ENCODE measurements at places on chromosomes 2 and 18.

GRCh38 chr18:3458952-3459853 is 9.2 kb downstream of the TGIF1 start:
- DNase-seq, result no peak

DNA sequence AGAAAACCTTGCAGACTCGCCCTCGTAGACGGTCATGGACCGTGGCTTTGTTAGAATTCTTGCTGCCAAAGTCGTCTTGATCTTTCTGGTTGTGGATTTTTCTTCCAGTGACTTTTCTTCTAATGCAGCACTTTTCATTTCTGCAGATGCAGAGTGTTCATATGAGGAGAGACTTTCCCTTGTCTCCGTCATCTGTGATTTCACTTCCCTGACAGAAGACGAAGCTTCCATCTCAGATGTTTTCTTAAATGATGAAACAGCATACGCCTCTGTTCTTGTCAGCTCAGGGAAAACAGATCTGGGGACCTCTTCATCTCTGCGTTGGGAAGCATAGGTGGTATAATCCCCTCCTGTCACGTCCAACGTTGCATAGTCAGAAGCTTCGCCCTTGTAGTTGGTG is 50.9 kb downstream of the PLEKHA3 start:
- no peak for DNase-seq

DNA sequence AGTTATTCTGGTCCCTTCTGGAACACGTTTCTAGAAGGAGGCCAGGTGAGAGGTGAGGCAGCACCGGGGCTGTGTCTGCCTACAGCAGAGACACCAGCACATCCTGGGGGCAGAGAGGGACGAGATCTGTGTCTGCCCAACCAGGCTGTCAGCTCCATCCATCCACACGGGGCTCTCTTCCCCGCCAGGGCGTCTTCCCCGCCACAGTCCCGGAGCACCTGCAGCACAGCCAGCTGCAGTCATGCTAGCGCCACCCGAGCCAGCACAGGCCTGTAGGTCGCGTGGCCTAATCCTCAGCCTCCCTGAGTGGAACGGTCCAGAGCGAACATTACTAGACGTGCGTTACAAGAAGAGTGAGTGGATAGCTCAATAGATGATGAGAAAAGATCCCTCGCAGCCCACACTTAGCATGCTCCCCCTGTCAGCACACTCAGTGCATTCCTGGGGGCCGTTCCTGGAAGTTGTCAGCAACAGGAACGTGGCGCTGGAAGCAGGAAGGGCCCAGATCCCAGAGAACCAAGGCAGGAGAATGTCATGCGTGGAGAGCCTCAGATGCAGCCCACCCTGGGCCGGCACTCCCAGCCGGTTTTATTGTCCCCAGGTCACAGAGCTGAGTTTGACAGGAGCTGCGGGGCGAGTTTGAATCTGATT is 179.0 kb downstream of the TWIST2 start:
- no peak for DNase-seq

- DNase-seq, result no peak
Measured at GRCh38 chr2:120661551-120661950, 74.1 kb upstream of the GLI2 start.

GRCh38 chr2:75055820-75056675 is 97.6 kb downstream of the POLE4 start:
- DNase-seq, result no peak

DNA sequence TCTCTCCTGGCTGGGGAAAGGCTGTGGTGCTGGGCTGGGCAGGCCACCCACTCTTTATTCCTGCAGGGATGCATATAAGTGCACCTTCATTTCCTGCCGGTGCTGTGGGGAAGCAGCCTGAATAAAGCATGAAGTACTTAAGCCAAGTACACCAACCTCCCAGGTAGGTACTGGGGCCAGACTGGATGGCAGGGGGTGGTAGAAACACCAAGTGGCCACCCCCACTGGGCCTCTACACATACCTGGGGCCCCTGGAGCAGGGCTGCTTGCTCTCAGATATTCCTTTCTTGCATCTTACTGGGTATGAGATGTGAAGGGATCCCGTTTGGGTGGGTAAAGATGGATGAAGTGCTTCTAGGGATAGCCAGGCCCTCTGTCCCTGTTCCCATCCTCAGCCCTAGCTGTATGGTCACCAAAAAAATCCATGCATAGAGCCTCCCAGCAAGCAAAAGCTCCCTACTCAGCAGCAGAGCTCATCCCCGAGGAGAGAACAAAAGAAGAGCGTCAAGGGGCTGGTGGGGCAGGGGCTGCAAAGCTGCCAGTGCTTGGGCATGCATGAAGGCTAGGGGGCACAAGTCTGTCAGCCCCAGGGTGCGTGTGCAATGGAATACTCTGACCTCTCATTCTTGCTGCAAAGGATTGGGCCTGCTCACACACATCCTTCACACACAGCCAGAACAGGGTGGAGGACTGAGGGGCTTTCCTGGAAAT is 22.0 kb downstream of the CCT7 start:
- no peak for DNase-seq

DNA sequence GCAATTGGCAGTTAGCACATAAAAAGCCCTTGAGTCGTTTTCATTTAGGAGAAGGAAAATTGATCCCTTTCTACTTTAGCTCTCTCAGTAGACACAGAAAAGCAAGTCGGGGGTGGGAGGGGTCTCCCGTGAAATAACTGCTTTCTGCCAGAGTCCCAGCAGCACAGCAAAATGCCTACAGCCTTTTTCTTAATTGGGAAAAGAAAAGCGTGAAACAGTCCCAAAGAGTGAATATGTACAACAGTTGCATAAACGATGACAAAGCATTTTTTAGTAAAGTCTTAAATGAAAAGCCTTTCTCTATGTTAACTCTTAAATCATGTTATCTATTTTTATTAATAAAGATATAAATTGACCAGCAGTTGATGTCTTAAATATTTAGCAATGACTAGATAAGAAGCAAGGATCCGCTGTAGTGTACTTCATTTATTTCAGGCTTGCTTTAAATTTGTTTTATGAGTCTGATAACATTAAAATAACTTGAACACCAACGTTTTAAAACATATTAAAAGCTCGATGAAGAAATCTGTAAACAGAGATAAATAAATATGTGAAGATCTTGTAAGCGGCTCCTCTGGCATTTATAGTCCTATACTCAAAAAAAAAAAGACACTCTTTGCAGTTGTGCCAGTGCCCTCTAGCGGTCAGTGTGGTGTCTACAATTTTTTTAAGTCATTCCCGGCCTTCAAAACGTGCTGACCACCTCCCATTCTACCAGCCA is 42.3 kb upstream of the ATIC start:
- DNase-seq, result peak; percentile 26

- no peak for DNase-seq
Measured at GRCh38 chr2:21401022-21401698, 277.4 kb downstream of the TDRD15 start.

DNA sequence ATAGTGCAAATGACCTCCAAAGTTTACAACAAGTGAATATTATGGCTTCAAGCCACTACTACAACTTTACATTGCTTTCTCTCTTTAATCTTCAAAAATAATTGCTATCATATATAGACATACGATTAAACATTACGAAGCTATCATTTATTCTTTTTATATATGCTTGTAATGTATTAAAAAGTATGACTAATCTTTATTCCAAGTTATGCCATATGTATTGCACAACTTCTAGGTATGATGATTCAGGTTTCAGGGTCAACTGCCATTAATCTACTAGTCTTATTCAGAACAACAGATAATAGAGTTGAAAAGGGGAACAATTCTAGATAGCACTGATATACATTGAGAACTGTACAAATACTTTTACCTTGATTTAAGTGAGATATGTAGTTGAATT is 506.2 kb upstream of the TMEFF2 start:
- no peak for DNase-seq

- DNase-seq, result no peak
Measured at GRCh38 chr18:54528942-54529376, 62.1 kb upstream of the DYNAP start.

- no peak for DNase-seq
Measured at GRCh38 chr18:48037481-48038271, 107.2 kb upstream of the SMAD2 start.

GRCh38 chr18:56481751-56482150 is 156.6 kb downstream of the TXNL1 start:
- no peak for DNase-seq

GRCh38 chr2:38076710-38077430 is 919 bp upstream of the CYP1B1 start:
- peak; percentile 80 for DNase-seq

DNA sequence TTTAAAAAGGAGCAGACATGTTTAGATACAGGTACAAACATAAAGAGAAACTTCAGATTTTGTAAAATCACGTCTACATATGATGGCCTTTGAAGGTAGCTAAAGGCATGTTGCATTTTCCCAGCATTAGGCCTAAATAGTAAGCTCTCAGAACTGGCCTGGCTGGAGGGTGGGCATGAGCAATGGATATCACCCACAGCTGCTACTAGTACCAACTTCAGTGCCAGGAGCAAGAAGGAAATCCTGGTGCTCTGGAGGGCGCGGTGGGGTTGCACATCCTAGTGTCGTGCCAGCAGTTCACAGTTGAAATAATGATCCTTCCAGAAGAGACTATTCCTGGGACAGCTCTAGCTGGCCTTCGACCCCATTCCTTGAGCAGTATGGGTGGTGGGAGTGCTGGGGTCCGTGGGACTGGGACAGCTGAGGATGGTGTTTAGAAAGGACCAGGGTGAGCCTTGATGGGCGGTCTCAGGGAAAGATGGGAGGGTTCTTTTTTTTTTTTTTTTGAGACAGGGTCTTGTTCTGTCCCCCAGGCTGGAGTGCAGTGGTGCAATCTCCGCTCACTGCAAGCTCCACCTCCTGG is 4.9 kb downstream of the DES start:
- DNase-seq, result no peak

- DNase-seq, result no peak
Measured at GRCh38 chr2:217703102-217703501, 299.7 kb downstream of the TNS1 start.

- DNase-seq, result no peak
Measured at GRCh38 chr2:11286323-11286722, 58.1 kb downstream of the ROCK2 start.

DNA sequence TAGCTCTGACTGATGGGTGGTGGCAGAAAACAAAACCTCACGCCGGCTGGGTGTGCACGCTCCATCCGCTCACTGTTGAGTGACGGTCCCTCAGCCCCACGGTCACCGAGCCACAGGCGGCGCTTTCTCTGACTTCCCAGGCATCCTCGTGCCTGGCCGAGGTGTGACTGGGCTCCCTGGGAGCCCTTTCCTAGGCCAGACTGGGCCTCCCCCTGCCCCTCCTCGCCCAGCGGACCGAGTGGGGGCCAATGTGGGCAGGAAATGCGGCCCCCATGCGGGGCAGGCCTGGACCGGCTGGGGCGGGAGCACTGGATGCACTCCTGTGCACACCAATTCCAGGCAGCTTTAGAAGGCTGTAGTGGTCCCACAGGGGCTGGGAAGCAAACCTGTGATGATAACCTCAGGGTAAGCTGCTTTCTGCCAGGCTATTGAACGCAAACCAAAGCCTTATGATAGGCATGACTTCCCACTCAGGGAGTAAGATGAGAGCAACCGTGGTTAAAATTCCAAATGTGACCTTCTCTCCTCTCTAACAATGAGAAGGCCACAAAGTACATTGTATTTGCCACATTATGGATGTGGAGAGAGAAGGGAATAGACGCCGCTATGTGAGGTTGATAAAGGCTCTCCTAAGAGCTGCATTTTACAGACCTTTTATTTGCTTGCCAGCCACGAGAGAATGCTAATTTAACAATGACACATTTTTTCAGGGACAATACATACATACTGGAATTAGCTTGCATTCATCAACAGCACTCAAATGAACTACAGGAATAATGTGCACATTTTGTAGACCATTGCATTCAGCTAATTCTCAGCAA is 83.9 kb upstream of the PGAP1 start:
- DNase-seq, result no peak

Measured in activated T-cell treated with anti-CD3 and anti-CD28 coated beads for 24 hours (primary cell).